ENCODE measurements at places on chromosomes 6 and 20. TPM values are rescaled to one million over a fixed set of nuclear protein-coding genes. Genes with fewer than 3 reads are reported as not detected.
A peak's percentile ranks its signal among the peaks of the same experiment; 100 is the strongest.

VSTM2L gene
- polyA plus RNA-seq: 1.8 TPM

SLC22A2 gene
- polyA plus RNA-seq: not detected

MAPK14 gene
- polyA plus RNA-seq: 40.6 TPM

LPA gene
- polyA plus RNA-seq: 0.13 TPM

IL20RA gene
- polyA plus RNA-seq: 25.0 TPM

C6orf52 gene
- 2.0 TPM for polyA plus RNA-seq

SLA2 gene
- polyA plus RNA-seq: 0.36 TPM

PCMTD2 gene
- 69.0 TPM for polyA plus RNA-seq

- no peak for DNase-seq
Measured at GRCh38 chr20:9474835-9475415, 39.5 kb upstream of the LAMP5 start.

GRCh38 chr6:43722920-43723545, 35.4 kb upstream of the MRPS18A start:
- no peak for DNase-seq

- peak; percentile 24 for DNase-seq
Measured at GRCh38 chr20:44979090-44979621, 12.8 kb downstream of the STK4 start.

GRCh38 chr20:55424476-55424875, 580.8 kb downstream of the CBLN4 start:
- no peak for DNase-seq

DNA sequence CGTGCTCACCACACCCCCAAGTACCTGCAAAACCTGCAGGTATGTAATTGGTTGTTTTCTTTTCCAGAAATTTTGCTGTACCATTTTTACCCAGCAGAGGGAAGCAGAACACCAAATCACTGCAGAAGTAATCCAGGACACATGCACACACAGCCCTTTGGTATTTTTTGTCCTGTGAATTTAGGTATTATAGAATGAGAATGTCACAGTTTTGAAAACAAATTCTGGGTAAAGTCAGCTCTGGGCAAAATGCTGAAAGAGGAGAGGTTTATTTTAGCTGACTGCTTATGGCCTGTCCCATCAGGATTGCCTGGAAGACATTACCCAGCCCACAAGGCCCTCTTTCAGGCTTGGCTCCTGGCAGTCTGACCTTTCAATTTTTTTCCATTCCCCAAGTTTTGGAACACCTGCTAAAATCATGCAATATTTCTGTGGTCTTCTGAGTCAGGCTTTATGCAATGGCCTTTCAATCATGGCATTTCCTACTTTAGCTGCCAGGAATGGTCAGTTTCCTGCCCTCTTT, 3.5 kb upstream of the EFHC1 start:
- DNase-seq: peak; percentile 63

GRCh38 chr6:44435500-44435899, 48.0 kb downstream of the CDC5L start:
- no peak for DNase-seq

DNA sequence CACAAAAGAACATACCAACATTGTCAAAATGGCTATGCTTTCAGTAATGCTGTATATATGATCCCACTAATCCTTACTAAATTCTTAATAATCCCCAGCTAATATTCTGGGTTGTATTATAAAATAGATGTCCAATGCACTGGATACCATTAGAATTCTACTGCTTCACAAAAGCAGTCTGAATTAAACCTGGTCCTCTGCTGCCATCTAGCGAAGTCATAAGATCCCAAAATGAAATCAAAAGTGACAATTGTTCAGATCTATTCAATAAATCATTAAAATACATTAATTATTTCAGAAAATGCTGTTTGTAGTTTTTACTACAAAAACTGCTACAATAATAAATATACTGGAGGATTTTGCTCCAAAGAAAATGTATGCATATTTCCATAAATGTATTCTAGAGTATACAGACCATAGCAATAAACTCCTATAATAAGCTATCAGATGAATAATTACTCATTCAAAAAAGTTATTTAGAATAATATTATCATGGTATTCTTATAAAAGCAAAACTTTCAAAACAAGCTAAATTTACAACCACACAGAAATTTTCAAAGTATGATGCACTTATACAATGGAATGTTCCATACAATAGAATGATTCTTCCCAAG, 92.6 kb downstream of the RNGTT start:
- peak; percentile 53 for DNase-seq

Measured in muscle of back (tissue), 13 donors.